ENCODE measurements at places on chromosomes 5 and 9.

- no peak for DNase-seq
Measured at GRCh38 chr5:31362931-31363568, 168.8 kb downstream of the DROSHA start.

DNA sequence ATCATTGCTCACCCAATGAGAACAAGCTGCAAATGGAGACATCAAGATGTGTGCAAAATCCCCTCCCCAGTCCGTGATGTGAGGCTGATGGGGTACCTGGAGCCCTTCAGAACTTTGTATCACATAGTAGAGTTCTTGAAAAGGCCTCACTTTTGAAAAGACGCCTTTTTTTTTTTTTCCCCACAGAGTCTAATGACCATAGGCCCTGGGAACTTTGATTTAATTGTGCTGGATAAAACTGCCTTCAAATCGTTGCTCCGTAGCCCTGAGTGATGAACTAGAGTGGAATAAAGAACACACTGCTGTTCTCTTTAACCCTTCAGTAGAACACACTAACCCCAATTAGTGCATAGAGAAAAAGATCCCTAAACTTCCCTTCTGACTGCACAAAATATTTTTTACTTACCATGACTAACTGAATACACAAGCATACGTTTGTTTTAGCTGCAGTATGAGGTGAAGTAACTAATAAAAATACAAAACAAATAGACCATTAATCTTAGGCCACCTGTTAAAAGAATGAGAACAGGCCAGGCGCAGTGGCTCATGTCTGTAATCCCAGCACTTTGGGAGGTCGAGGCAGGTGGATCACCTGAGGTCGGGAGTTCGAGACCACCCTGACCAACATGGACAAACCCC lies 15.1 kb downstream of the PSAT1 start:
- no peak for DNase-seq

DNA sequence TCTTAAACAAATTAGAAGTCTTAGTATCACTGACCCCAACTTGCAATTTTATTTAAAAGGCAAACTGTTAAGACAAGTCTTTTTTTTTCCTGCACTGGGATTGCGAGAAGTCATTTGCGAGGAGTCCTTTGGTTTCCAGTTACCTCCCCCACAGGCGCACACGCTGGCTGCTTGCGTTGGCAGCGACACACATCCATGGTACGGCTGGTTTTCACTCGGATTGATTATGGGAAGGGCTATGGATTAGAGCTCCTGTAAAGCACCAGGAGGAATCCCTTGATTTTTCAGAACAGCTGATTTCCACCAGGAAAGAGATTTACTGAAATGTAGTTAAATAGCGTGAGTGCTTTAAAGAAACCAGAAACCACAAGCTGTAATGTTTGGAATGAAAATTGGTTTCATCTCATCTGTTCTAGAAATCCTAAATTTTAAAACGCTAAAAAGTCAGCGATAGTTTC lies 737 bp downstream of the SLC1A3 start:
- DNase-seq: no peak

DNA sequence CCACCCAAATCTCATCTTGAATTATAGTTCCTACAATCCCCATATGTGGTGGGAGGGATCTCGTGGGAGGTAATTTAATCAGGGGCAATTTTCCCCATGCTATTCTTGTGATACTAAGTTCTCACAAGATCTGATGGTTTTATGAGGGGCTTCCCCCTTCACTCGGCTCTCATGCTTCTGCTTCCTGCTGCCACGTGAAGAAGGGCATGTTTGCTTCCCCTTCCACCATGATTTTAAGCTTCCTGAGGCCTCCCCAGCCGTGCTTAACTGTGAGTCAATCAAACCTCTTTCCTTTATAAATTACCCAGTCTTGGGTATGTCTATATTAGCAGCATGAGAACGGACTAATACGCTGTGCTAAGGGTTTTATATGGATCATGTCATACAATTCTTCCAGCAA lies 72.3 kb downstream of the TLE4 start:
- DNase-seq: no peak

DNA sequence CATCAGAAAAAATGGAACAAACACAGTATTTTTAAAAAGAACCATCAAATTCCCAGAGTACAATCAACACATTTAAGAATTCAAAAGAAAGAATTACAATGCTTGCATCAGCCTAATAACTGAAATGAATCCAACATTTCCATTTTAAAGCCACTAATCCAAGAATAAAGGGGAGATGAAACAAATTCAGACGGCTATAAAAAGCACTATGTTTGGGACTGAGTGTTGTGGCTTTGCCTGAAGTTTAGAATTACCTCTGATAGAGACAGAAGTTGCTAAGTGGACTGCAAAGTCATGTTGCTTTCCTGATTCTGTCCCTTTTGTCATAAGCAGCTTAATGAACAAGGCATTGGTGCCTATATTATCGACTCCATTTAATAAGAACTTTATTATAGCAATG lies 135.4 kb upstream of the RGMB start:
- no peak for DNase-seq

DNA sequence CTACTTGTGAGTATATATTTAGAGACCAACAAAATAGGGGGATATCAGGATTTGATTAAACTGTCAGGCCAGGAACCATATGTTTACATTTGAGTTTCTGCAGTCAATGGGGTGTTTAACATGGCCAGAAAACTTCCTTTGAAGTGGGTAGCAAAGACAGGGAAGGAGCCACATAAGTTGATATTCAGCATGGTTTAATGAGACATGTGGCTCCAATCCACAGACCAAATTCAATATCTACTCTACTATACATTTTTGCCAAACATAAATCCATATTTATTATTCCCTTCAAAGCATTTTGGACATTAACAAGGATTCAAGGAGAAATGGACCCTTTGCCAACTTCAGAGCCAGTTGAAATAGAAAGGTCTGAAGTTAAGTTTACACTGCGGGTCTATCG lies 99.8 kb downstream of the TAF11L14 start:
- DNase-seq: no peak

GRCh38 chr5:53116597-53116996 lies 7.0 kb upstream of the MOCS2 start:
- no peak for DNase-seq

DNA sequence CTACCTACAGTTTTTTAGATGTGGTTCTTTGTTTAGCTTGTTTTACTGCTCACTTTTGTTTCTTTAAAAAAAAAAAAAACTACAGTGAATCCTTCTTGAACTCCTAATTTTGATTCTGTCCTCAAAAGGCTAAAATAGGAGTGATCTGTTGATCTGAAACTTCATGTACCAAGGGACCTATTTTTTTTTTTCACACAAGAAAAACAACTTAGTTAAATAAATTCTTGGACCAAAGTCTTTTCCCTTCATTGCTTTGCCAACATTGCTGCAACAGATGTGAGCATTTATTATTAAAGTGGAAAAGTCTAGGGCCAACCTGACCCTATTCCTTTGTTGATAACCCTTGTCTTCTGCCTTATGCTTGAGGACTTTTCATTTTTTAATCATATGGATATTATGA lies 236.8 kb downstream of the ARHGEF28 start:
- DNase-seq: no peak

DNA sequence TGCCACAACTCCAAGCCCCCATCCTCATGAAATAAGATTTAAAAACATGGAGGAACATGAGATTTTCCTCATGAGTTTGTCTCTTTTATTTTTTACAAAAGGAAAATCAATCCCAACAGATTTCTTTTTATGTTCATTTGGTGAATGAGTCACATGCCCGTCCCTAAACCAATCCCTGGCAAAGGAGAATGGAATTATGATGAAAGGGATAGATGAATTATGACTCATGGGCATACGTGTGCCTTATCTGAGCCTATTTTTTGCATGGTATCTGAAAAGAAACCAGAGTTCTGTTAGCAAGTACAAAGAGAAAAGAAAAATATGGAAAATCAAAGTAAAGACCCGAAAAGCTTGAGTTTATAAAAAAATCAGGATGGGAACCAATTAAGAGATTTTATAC lies 267.5 kb upstream of the TMEM161B start:
- DNase-seq: no peak

GRCh38 chr5:65075623-65076250 lies 307.0 kb downstream of the CWC27 start:
- DNase-seq: no peak

GRCh38 chr5:117682416-117682815 lies 1107.8 kb upstream of the SEMA6A start:
- DNase-seq: no peak

GRCh38 chr5:157214415-157214814 lies 33.8 kb downstream of the ITK start:
- no peak for DNase-seq

DNA sequence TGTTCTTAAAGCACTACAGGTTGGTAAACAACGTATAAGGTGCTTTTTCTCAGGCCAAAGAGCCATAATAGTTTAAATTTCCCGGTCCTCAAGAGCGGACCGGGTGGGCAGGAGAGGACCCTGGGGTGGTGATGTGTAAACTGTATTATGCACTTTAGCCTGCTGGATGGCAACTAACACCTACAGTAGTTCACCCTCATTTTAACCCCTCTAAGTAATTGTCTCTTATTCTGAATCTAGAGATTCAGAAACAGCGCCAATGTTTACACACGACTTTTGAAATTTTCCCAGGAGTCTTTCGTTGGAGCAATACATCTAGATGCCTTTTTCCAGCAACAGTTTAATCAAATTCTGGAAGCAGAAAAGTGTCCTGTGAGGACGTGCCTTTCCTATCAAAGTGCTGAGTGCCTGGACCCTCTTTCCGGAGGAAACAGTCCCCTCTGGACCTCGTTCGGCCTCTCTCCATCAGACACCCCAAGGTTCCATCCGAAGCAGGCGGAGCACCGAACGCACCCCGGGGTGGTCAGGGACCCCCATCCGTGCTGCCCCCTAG lies 676 bp upstream of the OCLN start:
- DNase-seq: no peak

DNA sequence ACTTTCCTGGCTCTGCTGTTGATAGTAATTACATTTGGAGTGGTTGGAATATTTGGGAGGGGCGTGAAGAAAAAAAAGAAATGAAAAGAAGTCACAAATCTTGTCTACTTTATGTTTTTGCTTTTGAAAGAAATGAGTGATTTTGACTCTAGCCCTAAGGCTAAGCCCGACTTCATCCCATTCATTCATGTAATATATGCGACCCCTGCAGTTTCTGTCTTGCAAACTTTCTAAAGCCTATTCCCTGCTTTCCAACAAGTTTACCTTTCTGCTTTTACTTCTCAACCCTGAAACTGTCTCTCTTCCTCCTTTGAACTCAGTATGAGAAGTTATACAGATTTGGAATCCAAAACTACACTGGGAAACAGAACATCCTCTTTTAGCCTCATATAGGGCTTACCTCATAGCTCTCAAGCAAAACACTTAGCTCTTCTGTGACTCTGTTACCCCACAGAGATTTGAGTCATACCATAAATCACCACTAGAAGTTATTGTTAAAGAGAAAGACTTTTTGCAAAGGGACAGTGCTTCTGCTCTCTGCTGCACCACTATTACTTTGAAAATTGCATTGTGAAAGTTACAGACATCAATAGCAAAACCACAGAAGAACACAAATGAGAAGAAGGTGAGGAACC lies 1.6 kb downstream of the CFAP95 start:
- peak; percentile 12 for DNase-seq

DNA sequence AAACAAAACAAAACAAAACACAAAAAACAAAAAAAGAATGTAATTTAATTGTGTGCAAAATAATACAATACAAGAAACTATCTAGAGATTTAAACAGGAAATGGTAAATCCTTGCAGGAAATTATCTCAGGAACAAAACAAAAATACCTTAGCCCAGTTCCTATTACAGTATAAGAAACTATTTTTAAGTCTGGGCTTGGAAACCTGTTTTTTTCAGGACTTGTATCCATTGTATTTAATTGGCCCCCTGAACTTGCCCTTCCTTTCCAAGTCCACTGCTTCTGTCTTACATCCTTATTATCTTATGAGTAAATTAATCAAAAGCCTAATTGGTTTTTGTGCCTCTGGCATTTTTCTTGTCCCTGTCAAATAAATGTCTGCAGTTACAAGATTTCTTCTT lies 48.5 kb downstream of the ST8SIA4 start:
- DNase-seq: no peak

DNA sequence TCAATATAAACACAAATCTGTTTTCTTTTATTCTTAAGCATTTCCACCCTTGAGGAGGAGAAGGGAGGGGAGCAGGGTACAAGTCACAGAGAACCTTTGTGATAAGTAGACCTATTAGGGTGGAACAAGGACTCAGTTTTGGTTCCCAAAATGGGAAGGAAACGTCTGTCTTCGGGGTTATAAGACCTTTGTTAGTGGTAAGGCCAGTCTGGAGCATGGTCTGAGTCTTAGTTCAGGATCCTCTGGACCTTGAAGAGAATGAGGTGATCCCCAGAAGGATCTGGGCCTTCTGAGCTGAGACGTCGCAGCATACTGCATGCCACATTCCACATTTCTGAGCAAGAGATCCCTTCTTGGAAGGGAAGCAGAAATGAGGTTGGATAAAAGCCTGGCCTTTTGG lies 37.2 kb downstream of the FAXDC2 start:
- DNase-seq: no peak

DNA sequence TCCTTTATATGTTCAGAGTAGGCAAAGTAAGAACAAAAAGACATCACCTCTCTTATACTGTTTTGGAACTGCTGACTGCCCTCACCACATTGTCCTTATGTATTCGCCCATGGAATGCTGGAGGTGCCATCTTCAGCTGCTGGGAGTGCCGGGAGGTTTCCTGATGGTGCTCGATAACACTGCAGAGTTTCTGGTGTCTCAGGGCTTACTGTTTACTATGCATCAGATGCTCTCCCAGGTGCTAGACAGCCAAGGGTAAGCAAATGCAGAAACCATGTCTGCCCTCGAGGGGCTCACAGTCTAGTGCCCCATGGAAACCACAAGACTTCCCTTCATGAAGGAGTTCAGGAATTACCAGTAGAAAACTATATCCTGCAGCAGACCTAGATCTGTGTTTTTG lies 70.1 kb upstream of the SMIM23 start:
- DNase-seq: no peak

DNA sequence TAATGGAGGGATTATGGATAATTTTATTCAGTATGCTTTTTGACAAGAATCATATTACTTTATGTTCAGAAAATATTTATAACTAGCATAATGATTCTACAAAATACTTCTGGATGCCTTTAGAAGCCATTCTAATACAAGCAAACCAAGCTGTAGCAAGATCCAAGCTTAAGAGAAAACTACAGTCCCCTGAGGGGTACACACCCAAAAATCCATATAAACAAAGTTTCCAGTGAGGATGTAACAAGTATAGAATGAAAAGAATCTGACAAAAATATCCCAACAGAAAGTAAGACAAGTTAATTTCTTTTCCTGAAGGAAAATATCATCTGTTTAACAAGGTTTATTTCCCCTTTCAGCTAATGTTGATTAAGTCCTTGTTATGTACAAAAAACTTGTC lies 53.9 kb downstream of the MLLT3 start:
- DNase-seq: no peak

- no peak for DNase-seq
Measured at GRCh38 chr5:58965677-58966414, 383.0 kb downstream of the RAB3C start.
